CMK (cell line): ENCODE measurements at places on chromosomes 6 and 20.

- DNase-seq = no peak
Observed at GRCh38 chr20:45311589-45312211, 3.6 kb upstream of the MATN4 start.

- DNase-seq = no peak
Observed at GRCh38 chr20:10487142-10488136, 52.3 kb downstream of the SLX4IP start.

GRCh38 chr6:168711666-168712300 is 270.8 kb downstream of the SMOC2 start:
- DNase-seq = no peak

- no peak for DNase-seq
Observed at GRCh38 chr6:25946631-25947030, 16.0 kb upstream of the TRIM38 start.

DNA sequence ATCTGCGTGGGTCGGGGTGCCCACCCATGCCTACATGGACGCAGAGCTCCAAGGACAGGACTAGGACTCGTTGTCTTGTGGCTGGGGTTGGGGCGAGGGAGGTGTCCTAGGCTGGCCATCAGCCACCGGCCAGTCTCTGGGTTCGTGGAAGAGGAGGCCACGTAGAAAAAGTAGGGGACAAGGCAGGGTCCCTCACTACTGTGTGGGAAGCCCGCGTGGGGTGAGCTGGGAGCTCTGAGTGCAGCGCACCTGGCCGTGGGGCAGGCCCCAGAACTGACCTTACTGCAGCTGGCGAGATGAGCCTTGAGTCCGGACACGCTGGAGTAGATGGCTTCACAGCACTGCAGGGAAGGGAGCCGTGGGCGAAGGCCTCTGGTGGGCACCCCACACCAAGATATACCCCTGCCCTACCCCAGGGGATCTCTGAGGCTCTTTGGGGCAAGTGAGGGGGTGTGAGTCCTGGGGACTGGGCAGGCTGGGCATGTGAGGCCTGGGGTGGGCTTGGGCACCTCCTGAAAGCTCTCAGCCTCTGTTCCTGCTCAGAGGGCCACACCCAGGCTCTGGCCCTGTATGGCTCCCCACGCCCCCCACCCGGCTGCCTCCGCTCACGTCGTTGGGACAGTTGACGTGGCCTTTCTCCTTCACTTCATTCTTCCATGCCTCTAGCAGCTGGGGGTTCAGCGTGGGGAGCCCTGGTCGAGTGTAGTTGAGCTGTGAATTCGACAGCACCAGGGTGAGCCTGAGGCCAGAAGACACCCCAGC is 5.6 kb upstream of the UCKL1 start:
- no peak for DNase-seq

DNA sequence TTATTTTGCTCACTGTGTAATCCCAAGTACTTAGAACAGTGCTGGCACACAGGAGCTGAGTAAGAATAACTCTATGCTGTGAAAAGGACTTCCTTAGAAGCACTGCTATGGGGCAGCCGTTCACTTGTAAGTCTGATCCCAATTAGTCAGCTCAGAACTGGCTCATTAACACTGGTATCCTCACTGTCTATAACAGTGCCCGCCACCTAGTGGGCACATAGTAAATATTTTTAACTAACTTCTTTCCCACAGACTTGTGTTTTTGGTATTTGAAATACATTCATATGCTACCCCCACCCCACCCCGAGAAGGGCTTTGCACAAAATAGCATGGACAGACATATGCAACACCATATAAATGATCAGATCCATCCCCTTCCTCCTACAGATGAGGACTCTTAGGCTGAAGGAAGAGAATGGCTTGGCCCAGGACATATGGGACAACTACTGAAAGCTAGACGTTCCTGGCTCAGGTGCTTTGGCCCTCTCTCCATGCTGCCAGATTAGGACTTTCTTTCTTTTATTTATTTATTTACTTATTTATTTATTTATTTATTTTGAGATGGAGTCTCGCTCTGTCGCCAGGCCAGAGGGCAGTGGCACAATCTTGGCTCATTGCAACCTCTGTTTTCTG is 47.1 kb downstream of the DST start:
- peak; percentile 14 for DNase-seq

DNA sequence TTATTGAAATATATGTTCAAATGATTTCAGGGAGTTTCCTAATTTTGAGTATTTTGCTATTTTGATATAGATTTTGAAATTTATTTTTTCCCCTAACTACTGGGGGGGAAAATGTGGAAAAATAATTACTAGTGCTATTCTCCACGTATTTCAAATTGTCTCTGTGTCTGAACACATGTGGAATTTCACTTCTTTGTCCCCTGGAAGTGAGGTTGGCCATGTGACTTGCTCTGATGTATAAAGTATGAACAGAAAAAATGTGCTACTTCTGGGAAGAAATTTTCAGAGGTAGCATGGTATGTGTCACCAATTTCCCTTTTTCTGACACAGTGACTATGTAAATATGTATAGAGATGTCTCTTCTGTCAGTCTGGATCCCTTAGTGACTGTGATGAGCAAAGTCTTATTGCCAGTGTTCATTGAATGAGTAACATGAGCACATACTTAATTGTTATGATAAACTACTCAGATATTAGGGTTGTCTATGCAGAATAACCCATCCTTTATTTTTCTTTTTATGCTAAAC is 215.4 kb upstream of the CCN2 start:
- no peak for DNase-seq

- no peak for DNase-seq
Observed at GRCh38 chr6:57173056-57173885, 1.1 kb downstream of the BAG2 start.

- DNase-seq = no peak
Observed at GRCh38 chr6:42315991-42316970, 98.6 kb upstream of the MRPS10 start.

DNA sequence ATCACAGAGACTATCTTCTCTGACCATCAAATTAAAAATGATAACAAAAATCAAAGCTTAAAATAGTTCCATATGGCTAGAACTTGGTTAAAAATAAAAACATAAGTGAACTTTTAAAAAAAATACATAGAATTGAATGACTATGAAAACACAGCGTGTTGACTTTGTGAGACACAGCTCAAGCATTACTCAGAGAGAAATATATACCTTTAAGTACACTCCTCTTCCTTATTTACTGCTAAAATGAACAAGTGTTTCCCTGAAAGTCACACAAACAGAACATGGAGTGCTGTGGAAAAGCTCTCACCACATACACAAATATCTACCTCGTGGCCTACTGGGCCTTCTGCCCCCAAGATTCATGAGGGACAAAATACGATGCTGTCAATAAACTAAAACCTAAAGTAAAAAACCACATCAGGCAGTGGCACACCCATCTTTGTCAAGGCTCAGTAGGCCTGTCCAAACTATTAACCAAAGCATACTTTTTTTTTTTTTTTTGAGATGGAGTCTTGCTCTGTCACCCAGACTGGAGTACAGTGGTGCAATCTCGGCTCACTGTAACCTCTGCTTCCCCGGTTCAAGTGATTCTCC is 7.5 kb downstream of the FAXC start:
- no peak for DNase-seq

DNA sequence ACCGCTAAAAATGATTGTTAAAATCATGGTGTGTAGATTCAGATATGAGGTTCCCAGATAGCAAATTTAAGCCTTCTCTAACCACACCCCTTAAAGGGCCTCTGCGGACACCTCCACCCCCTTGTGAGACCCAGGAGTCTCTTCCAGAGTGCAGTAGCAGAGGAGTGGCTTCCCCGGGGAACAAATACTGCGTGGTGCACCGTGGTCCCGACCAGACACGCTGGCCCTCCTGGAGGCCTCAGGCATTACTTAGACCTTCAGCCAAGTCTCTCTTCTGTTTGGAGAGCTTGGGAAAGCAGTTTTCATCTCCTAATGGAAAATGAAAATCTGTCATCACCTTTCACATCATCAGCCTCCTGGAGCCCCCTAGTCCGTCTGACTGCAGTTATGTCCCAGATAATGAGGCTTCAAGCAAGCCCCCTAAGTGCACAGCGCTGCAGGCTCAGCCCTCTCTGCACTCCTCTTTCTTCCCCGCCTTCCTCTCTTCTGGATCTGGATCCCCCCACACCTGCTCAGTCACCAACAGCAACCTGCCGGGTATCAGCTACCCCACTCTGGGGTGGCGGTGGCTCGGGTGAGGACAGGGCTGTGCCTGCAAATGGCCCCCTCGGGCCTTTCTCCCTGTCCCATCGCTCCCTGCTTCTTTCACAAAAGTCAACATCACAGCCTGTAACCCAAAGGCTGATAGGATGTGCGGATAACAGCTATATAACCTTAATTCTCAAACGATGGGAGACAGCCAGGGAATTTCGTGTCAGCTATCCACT is 58.8 kb upstream of the TAGAP start:
- no peak for DNase-seq

DNA sequence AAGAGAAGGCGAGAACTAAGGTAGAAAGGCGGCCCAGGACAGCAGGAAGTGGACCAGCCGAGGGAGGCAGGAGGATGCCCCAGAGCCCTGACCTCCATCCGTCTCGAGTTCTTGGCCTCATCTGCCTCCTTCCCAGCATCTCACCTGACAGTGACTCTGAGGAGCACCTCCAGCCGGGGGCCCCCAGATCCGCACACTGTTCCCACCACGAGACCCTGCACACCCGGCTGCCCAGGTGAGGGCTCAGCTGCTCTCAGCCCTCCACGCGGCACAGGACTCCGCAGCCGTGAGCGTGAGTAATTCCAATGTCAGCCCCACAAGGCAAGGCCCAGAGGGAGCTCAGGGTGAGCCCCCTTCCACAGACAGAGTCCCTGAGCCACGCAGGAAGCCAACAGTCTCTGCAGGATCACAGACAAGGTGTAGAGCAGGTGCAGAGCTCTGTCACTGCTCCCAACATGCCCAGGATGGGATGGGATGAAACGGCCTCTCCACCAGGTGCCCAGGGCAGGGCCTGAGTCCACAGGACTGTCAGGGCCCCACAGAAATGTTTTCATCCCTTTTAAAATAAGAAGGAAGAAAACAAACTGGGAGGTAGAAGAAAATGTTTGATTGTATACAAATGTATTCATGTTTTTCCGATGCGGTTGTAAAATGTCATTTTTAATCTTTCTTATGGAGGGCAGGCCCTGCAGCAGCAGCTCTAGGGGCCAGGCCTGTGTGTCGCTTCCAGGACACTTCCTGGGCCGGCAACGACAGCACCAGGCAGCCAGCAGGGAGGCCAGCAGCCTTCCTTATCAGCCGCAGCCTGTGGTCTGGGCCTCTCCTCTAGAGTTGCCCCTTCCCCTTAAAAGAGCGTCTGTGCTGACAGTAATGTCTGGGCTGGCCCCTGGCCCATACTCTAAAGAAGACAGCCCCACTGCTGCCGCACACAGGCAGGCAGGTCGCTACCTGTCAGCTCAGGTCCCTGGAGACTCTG is 66.9 kb downstream of the DLL1 start:
- no peak for DNase-seq

- DNase-seq = no peak
Observed at GRCh38 chr6:121726596-121726995, 291.1 kb downstream of the GJA1 start.

GRCh38 chr6:39983193-39983592 is 48.9 kb upstream of the MOCS1 start:
- DNase-seq = no peak

DNA sequence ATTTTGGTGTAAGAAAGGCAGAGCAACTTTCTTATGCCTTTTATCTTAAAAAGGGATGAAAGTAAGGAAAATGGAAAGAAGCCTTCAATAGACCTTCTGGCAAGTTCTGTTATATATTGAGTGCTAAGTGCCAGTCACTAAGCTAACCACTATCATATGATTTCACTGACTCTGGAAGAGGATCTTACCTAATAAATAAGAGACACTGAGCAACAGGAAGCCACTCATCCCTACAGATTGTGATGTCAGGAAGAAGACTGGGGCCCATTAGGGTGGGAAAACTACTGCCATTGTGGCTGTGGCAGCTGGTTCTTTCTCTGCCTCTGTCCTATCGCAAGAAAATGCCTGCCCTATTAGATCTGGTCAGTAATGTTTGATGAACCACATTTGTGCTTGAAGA is 89.6 kb downstream of the AIG1 start:
- DNase-seq = no peak

DNA sequence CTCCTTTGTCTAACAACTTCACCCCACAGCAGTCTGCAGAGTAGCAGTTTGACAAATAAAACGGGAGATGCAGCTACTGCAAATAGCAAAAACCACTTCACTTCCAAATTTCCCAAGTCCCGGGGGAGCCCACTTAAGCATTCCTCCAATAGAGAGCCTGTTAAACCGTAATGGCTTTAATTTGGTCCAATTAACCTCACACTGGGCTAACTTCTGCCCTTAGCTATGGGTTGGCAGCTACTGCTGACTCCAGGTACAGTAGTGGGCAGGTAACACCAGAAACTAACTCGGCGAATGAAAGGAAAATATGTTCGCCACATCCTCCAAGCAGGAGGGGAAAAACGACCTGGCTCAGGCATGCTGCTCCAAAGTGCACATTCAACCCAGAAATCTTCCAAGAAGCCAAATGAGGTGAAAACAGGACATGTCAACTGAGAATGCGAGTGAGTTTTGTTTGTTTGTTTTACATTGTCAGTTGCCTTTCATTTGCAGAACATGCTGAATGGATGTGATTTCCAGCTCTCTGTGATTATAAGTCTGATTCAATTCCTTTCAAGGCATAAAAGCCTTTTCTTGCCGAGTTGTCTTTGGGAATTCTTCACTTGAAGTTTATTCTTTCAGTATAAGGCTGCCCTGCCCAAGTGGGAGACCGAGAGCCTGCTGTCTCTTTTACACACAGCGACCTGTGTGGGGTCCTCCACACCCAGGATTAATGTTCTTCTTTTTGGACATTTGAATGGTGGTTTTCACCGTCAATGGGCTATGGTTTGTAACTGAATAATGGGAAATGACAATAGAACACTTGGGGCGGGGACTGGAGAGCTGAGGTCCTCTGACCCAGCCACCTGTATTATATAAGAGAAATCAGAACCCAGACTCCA is 117.3 kb upstream of the ARMC2 start:
- no peak for DNase-seq

DNA sequence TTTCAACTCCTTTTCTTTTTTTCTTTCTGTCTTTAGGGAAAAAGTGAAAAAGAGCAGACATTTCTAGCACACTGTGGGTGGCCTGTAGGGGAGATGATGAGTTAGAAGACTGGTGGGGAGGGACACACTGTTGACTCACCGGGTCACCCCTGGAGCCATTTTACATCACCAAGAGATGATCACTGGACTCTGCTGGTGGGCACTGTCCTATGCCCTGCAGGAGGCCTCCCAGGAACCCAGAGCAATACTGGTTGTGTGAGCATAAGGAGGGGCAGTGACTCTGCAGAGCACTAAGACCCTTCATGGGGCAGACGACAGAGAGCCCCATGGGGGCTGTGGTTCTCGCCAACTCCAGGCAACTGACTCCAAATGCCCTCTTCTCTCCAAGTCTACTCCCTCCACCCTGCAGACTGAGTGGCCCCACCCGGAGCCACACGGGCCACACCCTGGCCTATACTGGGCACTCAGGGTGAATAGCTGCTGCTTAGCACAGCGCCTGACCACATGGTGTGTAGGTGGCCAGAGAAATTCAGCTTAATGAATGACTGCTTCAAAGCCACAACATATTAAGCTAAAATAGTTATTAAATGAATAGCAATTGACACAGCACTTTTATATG is 177.5 kb downstream of the CDC5L start:
- DNase-seq = no peak
